ENCODE measurements at places on chromosomes 16 and 17.

- no peak for ATAC-seq
Measured at GRCh38 chr17:36535669-36536081, 888 bp downstream of the PIGW start.

GRCh38 chr16:49623501-49624266, 232.2 kb downstream of the ZNF423 start:
- no peak for ATAC-seq

- no peak for ATAC-seq
Measured at GRCh38 chr17:20073055-20073979, 64.2 kb downstream of the SPECC1 start.

DNA sequence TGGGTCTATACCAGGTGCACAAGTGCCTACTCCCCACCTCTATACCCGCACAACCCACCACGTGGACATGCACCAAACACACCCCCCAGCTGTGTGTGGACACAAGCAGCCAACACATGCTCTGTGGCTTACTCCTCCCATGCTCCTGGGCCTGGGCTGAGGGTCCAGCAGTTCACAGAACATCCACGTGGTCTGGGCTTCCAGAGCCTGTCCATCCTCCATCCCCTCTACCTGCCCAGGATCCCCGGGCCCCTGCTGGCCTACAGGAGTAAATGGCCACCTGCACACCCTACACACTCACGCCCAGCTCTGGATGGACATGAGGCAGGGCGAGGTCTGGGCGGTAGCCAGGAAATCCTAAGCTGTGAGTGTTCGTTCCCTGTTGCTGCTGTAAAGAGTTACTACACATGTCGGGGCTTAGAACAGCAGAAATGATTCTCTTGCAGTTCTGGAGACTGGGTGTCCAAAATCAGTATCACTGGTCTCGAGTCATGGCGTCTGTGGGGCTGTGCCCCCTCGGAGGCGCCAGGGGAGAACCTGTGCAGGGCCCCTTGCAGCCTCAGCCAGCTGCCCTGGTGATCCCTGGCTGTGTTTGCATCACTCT, 15.0 kb upstream of the RAI1 start:
- ATAC-seq: no peak

GRCh38 chr17:18166894-18167293, 16.7 kb upstream of the ALKBH5 start:
- ATAC-seq: no peak
